ENCODE measurements at places on chromosomes 13 and 19. TPM values are rescaled to one million over a fixed set of nuclear protein-coding genes. Genes with fewer than 3 reads are reported as not detected.

GRCh38 chr13:53123536-53123935, 94.9 kb downstream of the OLFM4 start:
- no peaks in the 10 kb centered on the region for H3K27me3 ChIP-seq
- DNase-seq, result no peak
- H3K36me3 ChIP-seq, result no peaks in the 10 kb centered on the region
- no peaks in the 10 kb centered on the region for H3K4me1 ChIP-seq
- H3K4me3 ChIP-seq, result no peak overlapping the region

The ICAM5 gene
- total RNA-seq, result 1.2 TPM

The GSK3A gene
- 38.2 TPM for total RNA-seq

- DNase-seq, result no peak
- peaks cover 41% of the 10 kb centered on the region for H3K4me1 ChIP-seq
- peaks cover 44% of the 10 kb centered on the region for H3K36me3 ChIP-seq
- peak overlapping the region; percentile 99 for H3K27ac ChIP-seq
- no peaks in the 10 kb centered on the region for H3K27me3 ChIP-seq
These were observed 804 bp downstream of the ZNF708 start for GRCh38 chr19:21328406-21328805.

DNA sequence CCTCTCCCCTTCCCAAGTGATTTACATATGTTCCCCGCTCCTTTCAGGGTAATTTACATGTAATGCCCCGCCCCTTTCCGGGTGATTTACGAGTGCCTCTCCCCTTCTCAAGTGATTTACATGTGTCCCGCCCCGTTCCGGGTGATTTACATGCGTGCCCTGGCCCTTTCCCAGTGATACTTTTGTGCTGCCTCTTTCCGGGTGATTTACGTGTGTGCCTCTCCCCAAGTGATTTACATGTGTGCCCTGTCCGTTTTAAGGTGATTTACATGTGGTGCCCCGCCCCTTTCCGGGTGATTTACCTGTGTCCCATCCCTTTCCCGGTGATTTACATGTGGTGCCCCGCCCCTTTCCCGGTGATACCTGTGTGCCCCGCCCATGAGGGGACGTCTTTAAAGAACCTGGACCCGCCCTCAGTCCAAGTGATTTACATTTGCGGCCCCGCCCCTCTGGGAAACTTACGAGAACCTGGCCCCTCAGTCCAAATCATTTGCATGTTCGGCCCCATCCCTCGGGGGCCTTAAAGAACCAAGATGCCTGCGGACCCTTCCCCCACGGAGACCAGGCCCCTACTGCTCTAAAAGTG, 559 bp upstream of the LENG9 start:
- H3K4me3 ChIP-seq, result peak overlapping the region; percentile 82
- H3K4me1 ChIP-seq, result peaks cover 23% of the 10 kb centered on the region
- H3K36me3 ChIP-seq, result peaks cover 34% of the 10 kb centered on the region
- no peaks in the 10 kb centered on the region for H3K27me3 ChIP-seq
- H3K27ac ChIP-seq, result peak overlapping the region; percentile 90

- H3K4me3 ChIP-seq, result no peak within 1 kb of the TSS
- H3K27me3 ChIP-seq, result peaks cover 64% of the 10 kb centered on the region
- no peak for DNase-seq
These were observed at the start of gene SOX21 for GRCh38 chr13:94712287-94712811. Gene SOX21 (minus strand): TSS chr13:94712545. CDS start chr13:94712049, 496 bp downstream.

DNA sequence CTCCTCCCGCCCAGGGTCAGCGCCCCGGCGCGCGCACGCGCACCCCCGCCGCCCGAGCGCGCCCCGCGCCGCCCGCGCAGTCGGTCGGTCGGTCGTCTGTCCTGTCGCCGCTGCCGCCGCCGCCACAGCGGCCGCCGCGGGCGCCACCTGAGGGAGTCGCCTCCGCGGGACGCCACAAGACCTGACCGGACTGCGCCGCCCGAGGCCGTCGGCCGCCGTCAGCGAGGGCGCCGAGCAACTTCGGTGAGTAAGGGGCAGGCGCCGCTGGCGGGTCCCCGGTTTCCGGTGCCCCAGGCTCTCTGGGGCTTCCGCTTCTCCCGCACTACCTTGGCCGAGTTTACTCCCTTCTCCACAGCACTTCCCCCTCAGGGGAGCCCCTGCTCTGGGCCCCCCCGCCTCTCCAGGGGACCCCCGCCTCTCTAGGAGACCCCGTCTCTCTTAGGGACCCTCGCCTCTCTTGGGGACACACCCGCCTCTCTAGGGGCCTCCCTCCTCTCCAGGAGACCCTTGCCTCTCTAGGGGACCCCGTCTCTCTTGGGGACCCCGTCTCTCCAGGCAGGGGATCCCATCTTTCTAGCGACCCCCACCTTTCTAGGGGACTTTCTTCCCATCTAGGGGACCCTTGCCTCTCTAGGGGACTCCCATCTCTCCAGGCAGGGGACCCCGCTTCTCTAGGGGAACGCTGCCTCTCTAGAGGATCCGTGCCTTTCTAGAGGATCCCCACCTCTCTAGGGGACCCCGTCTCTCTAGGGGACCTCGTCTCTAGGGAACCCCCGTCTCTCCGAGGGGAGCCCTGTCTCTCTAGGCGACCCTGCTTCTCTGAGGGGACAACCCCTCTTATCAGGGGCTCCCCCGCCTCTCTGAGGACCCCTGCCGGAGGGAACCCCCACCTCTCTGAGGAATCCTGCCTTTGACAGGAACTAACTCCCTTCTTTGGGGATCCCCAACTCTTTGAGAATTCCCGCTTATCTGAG, 19.3 kb upstream of the GATAD2A start:
- H3K4me1 ChIP-seq, result peaks cover 49% of the 10 kb centered on the region
- peaks cover 11% of the 10 kb centered on the region for H3K36me3 ChIP-seq
- peak overlapping the region; percentile 88 for H3K4me3 ChIP-seq
- H3K27me3 ChIP-seq, result no peaks in the 10 kb centered on the region
- H3K27ac ChIP-seq, result peak overlapping the region; percentile 63
- peak; percentile 37 for DNase-seq

DNA sequence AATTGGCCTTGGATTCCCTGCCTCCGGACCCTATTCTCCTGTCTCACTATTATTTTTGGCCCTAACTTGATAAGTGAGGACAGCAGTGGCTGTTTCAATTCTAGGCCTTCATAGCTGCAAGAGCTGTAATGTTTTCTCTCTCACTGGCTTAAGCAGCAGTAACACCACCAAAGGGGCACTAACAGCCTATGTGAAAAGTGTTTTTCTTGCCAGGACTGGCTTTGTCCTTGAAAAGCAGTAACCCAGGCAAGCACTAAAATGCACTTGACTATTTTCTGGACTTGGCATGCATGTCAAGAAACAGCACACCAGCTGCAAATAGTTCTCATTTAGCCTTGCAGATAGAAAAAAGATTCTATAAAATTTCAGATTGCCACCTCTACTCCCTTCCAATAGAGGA, 9.3 kb upstream of the FBXL3 start:
- no peak overlapping the region for H3K27ac ChIP-seq
- H3K4me3 ChIP-seq, result no peak overlapping the region
- no peaks in the 10 kb centered on the region for H3K4me1 ChIP-seq
- H3K36me3 ChIP-seq, result no peaks in the 10 kb centered on the region
- no peak for DNase-seq
- no peaks in the 10 kb centered on the region for H3K27me3 ChIP-seq

The SHISA2 gene
- not detected for total RNA-seq

GRCh38 chr19:493391-494170, 2.7 kb upstream of the MADCAM1 start:
- no peaks in the 10 kb centered on the region for H3K36me3 ChIP-seq
- no peak for DNase-seq
- H3K27ac ChIP-seq, result no peak overlapping the region
- no peak overlapping the region for H3K4me3 ChIP-seq
- peaks cover 11% of the 10 kb centered on the region for H3K4me1 ChIP-seq
- peaks cover 6% of the 10 kb centered on the region for H3K27me3 ChIP-seq

- no peak overlapping the region for H3K4me3 ChIP-seq
- DNase-seq, result no peak
- no peaks in the 10 kb centered on the region for H3K27me3 ChIP-seq
- H3K27ac ChIP-seq, result no peak overlapping the region
- H3K36me3 ChIP-seq, result peaks cover 2% of the 10 kb centered on the region
These were observed 53.9 kb downstream of the NFIC start for GRCh38 chr19:3420244-3420755.

The ACP7 gene
- total RNA-seq, result not detected

The KLF16 gene
- 21.5 TPM for total RNA-seq

Measured in activated B cell treated with CpG ODN at 0.5 μM for 24 hours (primary cell).